Osteoblast (primary cell): ENCODE measurements at places on chromosomes 3 and 15. TPM values are rescaled to one million over a fixed set of nuclear protein-coding genes. Genes with fewer than 3 reads are reported as not detected.
A peak's percentile ranks its signal among the peaks of the same experiment; 100 is the strongest.

DNA sequence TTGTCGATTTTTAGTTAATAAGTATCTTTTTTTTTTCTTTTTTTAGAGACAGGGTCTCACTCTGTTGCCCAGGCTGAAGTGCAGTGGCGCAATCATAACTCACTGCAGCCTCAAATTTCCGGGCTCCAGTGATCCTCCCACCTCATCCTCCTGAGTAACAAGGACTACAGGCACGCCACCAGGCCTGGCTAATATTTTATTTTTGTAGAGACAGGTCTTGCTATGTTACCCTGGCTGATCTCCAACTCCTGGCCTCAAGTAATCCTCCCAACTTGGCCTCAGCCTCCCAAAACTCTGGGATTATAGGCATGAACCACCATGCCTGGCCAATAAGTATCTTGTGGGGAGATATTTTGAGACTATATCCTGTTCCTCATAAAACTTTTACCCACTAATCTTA is 29.4 kb upstream of the ARID3B start:
- no peak for DNase-seq
- no peaks in the 10 kb centered on the region for H3K4me1 ChIP-seq
- H3K4me3 ChIP-seq = no peak overlapping the region
- no peaks in the 10 kb centered on the region for H3K36me3 ChIP-seq
- no peaks in the 10 kb centered on the region for H3K27me3 ChIP-seq

DNA sequence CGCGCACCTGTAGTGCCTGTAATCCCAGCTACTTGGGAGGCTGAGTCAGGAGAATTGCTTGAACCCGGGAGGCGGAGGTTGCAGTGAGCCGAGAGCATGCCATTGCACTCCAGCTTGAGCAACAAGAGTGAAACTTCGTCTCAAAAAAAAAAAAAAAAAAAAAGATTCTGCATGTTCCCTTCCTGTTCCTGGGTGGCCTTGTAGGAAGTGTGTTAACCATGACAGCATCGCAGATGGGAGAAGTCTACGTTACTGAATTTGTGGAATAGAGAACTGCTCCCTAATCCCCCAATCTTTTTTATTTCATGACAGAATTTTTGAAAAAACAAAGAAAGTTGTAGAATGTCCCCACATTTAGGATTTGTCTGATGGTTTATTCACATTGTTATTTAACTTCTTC is 45.4 kb downstream of the FOXL2 start:
- no peak overlapping the region for H3K4me3 ChIP-seq
- no peaks in the 10 kb centered on the region for H3K27me3 ChIP-seq
- no peak for DNase-seq
- H3K4me1 ChIP-seq = peaks cover 11% of the 10 kb centered on the region

DNA sequence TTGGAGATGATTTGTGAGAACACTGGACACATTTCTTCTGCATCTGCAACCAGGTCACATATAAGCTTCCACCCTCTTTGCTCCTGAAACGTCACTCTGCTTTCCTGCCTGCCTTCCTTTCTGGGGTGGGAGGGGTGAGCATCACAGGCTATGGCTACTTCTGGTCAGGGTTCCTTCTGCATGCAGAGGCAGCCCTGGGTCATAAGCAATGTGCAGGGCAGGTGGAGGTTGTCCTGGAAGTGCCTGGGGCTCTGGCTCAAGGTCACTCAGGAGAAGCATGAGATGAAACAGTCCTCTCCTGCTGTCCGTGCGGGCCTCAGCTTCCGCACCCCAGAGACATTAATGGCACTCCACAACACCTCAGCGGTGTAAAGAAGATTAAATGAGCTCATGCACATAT is 15.1 kb downstream of the SLC6A20 start:
- no peaks in the 10 kb centered on the region for H3K36me3 ChIP-seq
- H3K27me3 ChIP-seq = peaks cover 44% of the 10 kb centered on the region
- H3K4me3 ChIP-seq = no peak overlapping the region
- H3K27ac ChIP-seq = no peak overlapping the region
- no peaks in the 10 kb centered on the region for H3K4me1 ChIP-seq
- no peak for DNase-seq

DNA sequence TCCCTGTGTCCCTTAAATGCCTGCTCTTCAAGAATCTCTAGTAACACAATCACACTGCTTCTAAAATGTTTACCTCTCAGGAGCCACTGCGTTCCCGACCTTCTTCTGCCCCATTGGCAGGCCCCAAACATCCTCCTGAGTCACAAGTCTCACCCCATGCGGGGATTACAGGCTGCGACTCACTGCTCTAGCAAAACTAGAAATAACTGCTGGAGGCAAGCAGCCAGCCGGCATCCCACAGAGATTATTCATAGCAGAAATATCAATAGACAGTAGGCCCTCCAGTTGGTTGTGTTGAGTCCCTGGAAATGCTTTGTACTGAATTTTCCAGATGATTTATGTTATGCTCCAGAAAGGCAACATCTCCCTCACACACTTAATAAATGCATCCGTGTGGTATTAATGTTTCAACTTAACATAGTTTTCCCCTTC is 64.8 kb downstream of the RFTN1 start:
- H3K27ac ChIP-seq = peak overlapping the region; percentile 89
- H3K4me1 ChIP-seq = peaks cover 51% of the 10 kb centered on the region
- H3K36me3 ChIP-seq = peaks cover 5% of the 10 kb centered on the region
- H3K27me3 ChIP-seq = no peaks in the 10 kb centered on the region

DNA sequence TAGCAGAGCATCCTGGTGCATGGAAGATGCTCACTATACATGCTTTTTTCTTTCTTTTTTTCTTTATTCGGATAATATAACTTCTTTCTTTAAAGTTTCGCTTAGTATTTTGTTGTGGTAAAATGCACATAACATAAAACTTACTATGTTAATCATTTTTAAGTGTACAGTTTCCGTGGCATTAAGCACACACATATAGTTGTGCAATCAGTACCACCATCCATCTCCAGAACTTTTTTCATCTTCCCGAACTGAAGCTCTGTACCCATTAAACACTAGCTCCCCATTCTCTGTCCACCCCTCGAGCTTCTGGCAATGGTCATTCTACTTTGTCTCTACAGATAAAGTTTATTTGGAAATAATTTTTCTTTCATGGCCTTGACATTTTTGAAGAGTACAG is 1.0 kb upstream of the JAGN1 start:
- no peaks in the 10 kb centered on the region for H3K27me3 ChIP-seq
- H3K4me3 ChIP-seq = no peak overlapping the region
- H3K36me3 ChIP-seq = peaks cover 12% of the 10 kb centered on the region
- no peak overlapping the region for H3K27ac ChIP-seq

GRCh38 chr3:106392915-106393314 is 524.1 kb upstream of the CBLB start:
- H3K36me3 ChIP-seq = no peaks in the 10 kb centered on the region
- DNase-seq = no peak
- no peak overlapping the region for H3K4me3 ChIP-seq
- no peaks in the 10 kb centered on the region for H3K27me3 ChIP-seq
- H3K27ac ChIP-seq = no peak overlapping the region

DNA sequence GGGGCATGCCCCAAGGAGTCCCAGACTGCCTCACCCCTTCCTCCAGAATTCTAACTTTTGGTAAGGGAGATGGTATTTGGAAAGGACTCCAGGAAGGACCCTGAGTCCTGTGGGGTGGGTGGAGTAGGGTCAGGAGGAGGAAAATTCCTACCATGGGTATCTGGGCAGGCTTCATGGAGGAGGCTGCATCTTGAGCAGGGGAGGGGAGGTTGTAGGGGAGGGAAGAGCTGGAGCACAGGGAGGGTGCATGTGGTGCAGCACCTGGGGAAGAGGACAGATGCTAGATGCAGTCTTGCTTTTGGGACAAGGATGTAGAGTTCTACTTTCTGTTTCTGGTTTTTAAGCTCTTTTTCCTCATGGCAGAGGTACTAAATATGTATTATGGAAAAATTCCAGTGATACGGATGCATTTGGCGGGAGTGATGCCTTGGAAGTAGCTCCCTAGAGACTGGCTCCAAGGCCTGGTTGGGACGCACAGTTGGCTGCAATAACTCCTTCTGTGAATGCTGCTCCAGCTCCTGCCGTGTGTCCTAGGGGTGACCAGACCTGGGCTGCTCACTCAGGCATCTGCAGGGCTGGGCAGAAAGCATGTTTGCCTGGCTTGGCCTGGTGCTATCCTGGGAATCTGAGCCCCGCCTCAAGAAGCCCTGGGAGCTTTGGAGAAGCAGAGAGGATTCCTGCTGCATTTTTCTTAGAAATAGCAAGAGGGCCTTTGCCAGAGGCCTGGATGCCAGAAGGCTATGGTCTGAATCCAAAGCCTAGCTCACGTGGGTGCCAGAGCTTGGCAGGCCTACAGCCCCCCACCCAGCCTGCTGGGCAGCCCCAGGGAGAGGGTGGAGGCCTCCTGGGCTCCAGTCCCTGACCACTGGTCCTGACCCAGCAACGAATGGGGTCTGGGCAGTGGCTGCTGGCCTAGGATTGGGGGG is 10.1 kb downstream of the SEMA3F start:
- no peaks in the 10 kb centered on the region for H3K27me3 ChIP-seq
- H3K36me3 ChIP-seq = no peaks in the 10 kb centered on the region
- H3K4me3 ChIP-seq = peak overlapping the region; percentile 34

DNA sequence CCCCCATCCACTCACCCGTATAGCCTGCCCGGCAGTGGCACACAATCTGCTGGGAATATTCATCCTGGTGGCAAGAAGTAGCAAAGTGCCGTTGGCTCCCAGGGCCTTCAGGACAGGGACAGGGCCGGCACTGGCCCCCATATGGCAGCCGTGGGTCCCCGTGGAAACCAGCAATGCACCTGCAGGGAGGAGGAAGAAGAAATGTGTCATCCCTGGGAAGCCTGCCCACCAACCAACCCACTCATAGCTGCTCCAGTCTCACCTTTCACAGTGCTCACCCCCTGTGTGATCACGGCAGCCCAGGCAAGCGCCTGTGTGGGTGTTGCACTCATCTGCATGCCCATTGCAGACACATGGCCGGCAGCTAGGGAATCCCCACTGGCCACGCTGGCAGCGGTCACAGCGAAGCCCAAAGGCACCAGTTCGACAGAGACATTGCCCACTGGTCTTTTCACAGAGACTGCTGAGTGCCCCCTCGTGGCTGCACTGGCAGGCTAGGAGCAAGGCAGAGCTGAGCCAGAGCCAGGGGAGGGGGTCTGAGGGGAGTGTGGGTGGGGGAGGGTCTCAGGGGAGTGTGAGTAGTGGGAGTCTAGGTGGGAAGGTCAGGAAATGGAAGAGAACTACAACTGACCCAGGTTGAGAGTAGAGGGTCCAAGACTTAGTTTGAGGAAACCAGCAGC is 4.5 kb upstream of the USP19 start:
- H3K4me1 ChIP-seq = no peaks in the 10 kb centered on the region
- H3K36me3 ChIP-seq = peaks cover 86% of the 10 kb centered on the region
- peak; percentile 89 for DNase-seq
- H3K27ac ChIP-seq = no peak overlapping the region
- H3K4me3 ChIP-seq = no peak overlapping the region

GRCh38 chr15:28861031-28861534 is 12.6 kb upstream of the GOLGA6L7 start:
- H3K36me3 ChIP-seq = no peaks in the 10 kb centered on the region
- no peaks in the 10 kb centered on the region for H3K4me1 ChIP-seq
- H3K27me3 ChIP-seq = no peaks in the 10 kb centered on the region
- no peak overlapping the region for H3K4me3 ChIP-seq
- peak; percentile 64 for DNase-seq

GRCh38 chr3:49602049-49602554 is 47.8 kb downstream of the BSN start:
- no peak for DNase-seq
- H3K4me3 ChIP-seq = no peak overlapping the region
- no peaks in the 10 kb centered on the region for H3K4me1 ChIP-seq
- H3K27ac ChIP-seq = no peak overlapping the region
- no peaks in the 10 kb centered on the region for H3K27me3 ChIP-seq

DNA sequence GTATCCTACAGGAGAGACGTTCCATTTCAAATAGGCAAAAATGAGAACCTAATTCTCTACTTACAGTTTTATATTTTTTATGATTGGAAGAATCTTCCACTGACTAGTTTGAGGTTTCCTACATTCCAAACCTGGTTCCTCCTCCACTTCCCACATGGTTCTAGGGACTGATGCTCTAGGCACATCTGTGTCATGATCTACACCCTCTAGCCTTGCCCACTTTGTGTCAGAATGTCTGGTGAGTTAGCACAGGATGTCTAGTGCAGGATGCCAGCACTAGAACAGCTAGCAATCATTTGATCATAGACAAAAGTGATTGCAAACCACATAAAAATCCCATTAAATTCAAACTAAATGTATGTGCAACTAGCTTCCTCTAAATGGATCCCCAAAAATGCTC is 26.7 kb upstream of the FILIP1L start:
- no peaks in the 10 kb centered on the region for H3K4me1 ChIP-seq
- H3K36me3 ChIP-seq = no peaks in the 10 kb centered on the region
- H3K27me3 ChIP-seq = no peaks in the 10 kb centered on the region
- no peak overlapping the region for H3K4me3 ChIP-seq
- no peak overlapping the region for H3K27ac ChIP-seq
- no peak for DNase-seq

GRCh38 chr15:80703965-80704364 is 8.9 kb downstream of the ABHD17C start:
- H3K36me3 ChIP-seq = peaks cover 4% of the 10 kb centered on the region
- no peaks in the 10 kb centered on the region for H3K27me3 ChIP-seq
- peak; percentile 58 for DNase-seq

GRCh38 chr3:8336456-8336855 is 165.2 kb upstream of the LMCD1 start:
- no peak overlapping the region for H3K4me3 ChIP-seq
- H3K36me3 ChIP-seq = no peaks in the 10 kb centered on the region
- no peak for DNase-seq
- H3K4me1 ChIP-seq = no peaks in the 10 kb centered on the region
- no peak overlapping the region for H3K27ac ChIP-seq
- H3K27me3 ChIP-seq = peaks cover 9% of the 10 kb centered on the region

DNA sequence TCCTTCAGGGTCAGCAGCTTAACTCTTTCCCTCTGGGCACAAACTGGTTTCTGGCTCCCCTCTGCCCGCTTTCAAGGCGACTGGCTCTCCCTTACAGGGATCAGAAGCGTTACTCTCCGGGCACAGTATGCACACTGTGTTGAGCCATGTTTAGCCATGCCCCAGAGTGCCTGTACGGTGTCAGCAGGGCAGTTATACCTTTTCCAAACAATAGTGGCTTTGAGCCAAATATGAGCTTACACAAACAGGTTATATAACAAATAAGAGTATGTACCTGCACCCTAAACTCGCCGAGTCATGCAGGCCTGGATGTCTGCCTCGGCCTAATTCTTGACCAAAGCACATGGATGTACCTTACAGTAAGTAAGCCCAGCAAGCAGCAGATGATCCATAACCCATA is 175.6 kb upstream of the ANKRD28 start:
- DNase-seq = no peak
- no peaks in the 10 kb centered on the region for H3K27me3 ChIP-seq
- no peak overlapping the region for H3K27ac ChIP-seq

The NR1I2 gene
- 0.36 TPM in 1 of 2 replicates, not detected in the other for total RNA-seq

The CCPG1 gene
- total RNA-seq = 209 and 250 TPM in 2 replicates

The TOPAZ1 gene
- not detected in 2 replicates for total RNA-seq

The GPR149 gene
- total RNA-seq = not detected in 2 replicates

The CAPN3 gene
- 1.1 and 3.2 TPM in 2 replicates for total RNA-seq

The GOLGA6A gene
- total RNA-seq = under 0.01 TPM in 1 of 2 replicates, not detected in the other

The ARHGAP11A gene
- 7.2 and 8.8 TPM in 2 replicates for total RNA-seq

The SAMMSON gene
- not detected in 2 replicates for total RNA-seq

The BCL2A1 gene
- 0.29 TPM in 1 of 2 replicates, not detected in the other for total RNA-seq

The IMPG2 gene
- 0.29 and 0.36 TPM in 2 replicates for total RNA-seq

The CCDC54 gene
- not detected in 2 replicates for total RNA-seq

The PHLDB2 gene
- 96.4 and 107 TPM in 2 replicates for total RNA-seq

The NR2F2 gene
- total RNA-seq = 13.0 and 14.5 TPM in 2 replicates
